Mesothelial cell of epicardium (in vitro differentiated cells): ENCODE measurements at places on chromosomes 1 and 21. TPM values are rescaled to one million over a fixed set of nuclear protein-coding genes. Genes with fewer than 3 reads are reported as not detected.

Gene TRNP1
- 27.9 to 29.3 TPM (median 28.7 TPM) in 3 replicates for total RNA-seq

Gene BMP8A
- total RNA-seq: 0.27 TPM in 1 of 3 replicates, not detected in the others

Gene TMEM82
- total RNA-seq: not detected in 3 replicates

- no peak overlapping the region for H3K27ac ChIP-seq
- peaks cover 3% of the 10 kb centered on the region for H3K4me1 ChIP-seq
- no peaks in the 10 kb centered on the region for H3K27me3 ChIP-seq
- H3K4me3 ChIP-seq: no peak overlapping the region
Observed at GRCh38 chr1:89005286-89006151, 13.1 kb upstream of the KYAT3 start.

Gene SLC35F3
- 0.11 to 0.25 TPM in 2 of 3 replicates, not detected in the other for total RNA-seq

DNA sequence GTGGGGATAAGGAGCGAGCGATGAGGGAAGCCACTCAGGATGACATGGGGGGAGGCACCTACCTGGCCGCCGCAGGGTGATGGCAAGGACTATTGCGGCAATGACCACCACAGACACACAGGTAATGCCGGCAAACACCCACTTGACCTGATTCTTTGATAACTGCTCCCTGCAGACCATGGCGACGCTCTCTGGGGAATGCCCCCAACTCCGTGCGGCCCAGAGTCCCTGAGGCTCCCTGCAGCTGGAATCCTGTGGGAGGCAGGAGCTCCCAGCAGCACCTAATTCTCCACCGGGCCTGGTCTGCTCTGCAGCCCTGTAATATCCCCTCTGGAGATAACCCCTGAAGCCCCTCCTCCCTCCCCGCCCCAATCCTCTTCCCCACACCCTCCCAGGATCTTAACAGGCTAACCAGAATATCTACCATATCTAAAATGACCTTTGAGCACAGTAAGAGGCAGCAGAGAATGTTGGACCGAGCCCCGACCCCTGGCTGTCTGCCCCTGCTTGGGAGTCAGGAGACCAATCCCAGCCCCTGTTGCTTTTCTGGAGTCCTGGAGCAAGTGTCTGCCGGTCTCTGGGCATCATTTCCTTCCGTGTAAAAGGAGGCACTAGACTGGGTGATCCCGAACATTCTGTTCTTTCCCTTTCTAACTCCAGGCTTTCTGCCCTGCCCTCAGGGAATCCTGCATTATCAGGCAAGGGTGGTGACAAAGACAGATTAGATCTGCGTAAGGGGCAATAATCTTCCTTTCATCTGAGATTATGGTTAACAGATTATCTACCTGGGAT, at the start of gene FAM151A:
Gene FAM151A (minus strand): TSS at position 310 of the 792 bp plus-strand sequence. CDS start 130 bp downstream, at position 180.
- H3K27me3 ChIP-seq: peaks cover 1% of the 10 kb centered on the region
- H3K4me3 ChIP-seq: no peak within 1 kb of the TSS
- H3K36me3 ChIP-seq: no peaks in the 10 kb centered on the region
- no peak within 1 kb of the TSS for H3K27ac ChIP-seq
- no peak for DNase-seq

GRCh38 chr1:87474098-87474497, 145.4 kb downstream of the LMO4 start:
- no peak for DNase-seq
- H3K36me3 ChIP-seq: no peaks in the 10 kb centered on the region
- H3K27me3 ChIP-seq: no peaks in the 10 kb centered on the region
- H3K4me1 ChIP-seq: peaks cover 22% of the 10 kb centered on the region
- no peak overlapping the region for H3K27ac ChIP-seq
